GM13976 (cell line): ENCODE measurements at places on chromosomes 2 and 18.

DNA sequence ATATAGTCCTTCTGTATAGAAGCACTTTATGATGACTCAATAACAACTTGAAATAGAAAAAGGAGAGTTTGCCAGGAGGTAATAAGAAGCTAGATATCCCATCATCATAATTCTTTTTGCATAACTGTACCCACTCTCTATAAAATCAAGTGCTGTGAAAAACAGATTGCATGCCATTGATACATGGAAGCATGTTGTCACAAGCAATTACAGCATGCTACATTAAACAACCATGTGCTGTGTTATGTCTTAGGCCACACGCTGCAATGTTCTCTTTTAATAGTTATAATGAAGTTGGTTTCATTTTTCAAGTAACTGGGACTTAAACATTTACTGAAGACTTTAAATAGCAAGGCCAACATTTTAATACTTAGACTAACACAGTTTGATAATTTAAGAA is 264.2 kb downstream of the RPRM start:
- DNase-seq = no peak

DNA sequence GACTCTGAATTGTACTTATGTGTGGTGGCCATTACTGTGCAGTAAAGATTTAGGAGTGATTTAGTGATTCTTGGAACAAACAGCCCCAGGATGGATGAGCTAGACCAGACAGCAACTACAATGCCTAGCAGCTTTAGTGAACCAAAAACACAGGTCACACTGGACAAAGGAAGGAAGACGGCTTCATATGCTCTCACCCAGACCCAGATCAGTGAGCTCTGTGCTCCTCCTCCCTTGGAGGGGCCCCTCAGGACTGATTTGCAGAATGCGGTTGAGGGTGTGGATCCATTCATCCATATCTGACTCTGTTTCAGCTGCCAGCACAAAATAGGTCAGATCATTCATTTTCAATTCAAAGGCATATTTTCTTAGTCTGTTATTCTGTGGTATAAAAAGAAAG is 159.7 kb upstream of the CCDC195 start:
- DNase-seq = no peak

DNA sequence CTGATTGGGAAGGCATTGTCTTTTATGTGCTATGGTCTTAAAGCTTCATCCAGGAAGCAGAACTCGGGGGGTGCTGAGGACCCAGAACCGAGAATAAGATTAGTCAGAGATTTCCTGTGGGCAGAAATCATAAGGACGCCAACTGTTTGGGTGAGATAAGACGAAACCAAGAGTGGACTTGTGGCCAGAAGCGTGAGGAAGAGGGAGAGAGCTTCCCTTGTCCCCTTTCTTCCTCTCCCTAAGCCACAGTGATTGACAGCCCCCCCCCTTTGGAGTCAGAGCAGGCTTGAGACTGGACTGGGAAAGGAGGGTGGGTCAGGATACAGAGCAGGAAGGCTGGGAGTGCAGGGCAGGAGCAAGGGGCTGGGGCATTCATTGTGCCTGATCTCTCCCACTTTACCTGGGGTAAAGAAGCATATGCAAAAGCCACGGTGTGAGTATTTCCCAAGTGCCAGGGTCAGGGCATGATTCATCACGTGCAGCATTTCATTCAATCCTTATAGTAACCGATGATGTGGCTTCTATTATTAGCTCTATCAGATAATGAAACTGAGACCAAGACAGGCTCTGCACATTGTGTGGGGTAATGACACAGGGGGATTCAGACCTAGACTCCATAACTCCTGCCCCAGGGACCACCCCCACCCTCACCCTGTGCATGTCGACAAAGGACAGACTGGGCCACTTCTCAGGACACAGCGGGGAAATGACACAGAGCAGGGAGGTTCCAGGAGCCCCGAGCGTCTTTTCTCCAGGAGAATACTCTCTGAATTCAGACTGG is 3.0 kb upstream of the IL1RN start:
- DNase-seq = no peak

GRCh38 chr2:188285774-188286173 is 5.9 kb upstream of the GULP1 start:
- no peak for DNase-seq

DNA sequence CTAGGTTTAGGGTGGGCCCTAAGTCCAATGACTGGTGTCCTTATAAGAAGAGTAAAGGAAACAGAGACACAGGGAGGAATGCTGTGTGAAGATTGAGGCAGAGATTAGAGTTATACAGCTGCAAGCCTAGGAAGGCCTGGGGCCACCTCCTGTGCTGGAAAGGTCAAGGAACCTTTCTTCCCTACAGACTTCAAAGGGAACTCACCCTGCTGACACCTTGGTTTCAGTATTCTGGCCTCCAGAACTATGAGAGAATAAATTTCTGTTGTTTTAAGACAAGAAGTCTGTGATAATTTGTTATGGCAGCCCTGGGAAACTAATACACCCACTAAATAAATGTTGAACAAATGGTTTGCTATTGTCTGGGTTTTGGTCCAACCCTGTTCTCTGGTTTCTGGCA is 102.3 kb upstream of the NEUROD1 start:
- DNase-seq = no peak

DNA sequence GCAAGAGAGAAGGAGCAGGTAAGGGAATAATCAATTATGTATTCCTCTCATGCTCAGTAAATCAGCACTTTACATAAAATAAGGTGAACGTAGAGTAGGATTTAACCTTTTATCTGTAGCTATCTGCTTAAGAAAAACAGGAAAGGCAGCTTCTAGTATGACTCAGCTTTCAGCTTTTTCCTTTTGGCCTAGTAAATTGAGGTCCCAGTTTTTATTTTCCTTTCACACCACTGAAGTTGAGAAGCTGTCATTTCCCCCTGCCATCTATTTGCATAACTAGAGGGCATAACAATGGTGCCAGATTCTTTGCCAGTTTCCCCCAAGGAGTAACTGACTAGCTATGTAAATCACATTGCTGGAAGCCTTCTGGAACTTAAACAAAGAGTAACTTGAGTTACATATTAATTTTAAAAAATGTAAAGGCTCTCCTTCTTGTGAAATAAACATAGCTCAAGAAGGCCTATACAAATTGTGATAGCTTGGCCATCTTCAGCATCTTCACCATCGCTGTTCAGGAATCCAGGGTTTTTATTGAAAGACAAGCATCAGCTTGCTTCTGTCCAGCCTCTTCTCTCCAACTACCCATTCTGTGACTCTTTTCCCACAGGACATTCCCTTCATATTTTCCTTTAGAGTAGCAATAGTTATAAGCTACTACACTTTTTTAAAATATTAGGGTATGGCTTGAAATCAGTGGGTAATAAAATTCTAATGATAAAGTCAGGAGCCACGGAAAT is 97.0 kb downstream of the KYNU start:
- DNase-seq = no peak

GRCh38 chr2:157874997-157875640 is 1.0 kb downstream of the ACVR1 start:
- DNase-seq = no peak

GRCh38 chr2:109513230-109513629 is 100.5 kb downstream of the SEPTIN10 start:
- DNase-seq = no peak

GRCh38 chr2:224023188-224023587 is 15.9 kb downstream of the SERPINE2 start:
- no peak for DNase-seq

DNA sequence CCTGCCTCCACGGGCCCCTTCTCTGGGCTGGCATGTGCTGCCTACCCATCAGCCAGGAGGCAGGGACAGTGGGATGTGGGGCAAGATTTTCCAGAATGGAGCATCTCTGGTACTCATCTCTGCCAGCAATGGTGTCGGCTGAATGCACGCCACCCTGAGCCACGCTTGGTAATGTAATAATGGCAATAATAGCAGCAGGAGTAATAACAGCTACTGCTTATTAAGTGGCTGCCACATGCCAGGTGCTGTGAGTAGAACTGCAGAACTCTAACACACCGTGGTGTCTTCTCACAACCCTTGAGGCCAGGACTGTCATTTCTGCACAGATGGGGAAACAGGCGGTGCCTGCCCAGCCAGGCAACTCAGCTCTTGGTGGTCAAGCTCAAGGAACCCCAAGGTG is 113.6 kb downstream of the CELF4 start:
- DNase-seq = no peak

GRCh38 chr18:73940721-73941120 is 206.9 kb downstream of the FBXO15 start:
- no peak for DNase-seq

- no peak for DNase-seq
Observed at GRCh38 chr2:3279236-3279960, 98.2 kb downstream of the EIPR1 start.

- no peak for DNase-seq
Observed at GRCh38 chr2:237408335-237409000, 5.5 kb downstream of the COL6A3 start.

DNA sequence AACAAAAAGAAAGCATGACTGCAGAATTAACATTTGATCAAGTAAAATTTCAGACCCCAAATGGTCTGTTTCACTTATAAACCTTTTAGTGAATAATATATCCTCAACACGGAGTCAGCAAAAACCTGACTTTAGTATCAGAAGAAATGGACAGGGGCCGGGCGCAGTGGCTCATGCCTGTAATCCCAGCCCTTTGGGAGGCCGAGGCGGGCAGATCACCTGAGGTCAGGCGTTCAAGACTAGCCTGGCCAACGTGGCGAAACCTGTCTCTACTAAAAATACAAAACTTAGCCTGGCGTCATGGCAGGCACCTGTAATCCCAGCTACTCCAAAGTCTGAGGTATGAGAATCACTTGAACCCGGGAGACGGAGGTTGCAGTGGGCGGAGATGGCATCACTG is 3.0 kb downstream of the OR6B3 start:
- no peak for DNase-seq

- no peak for DNase-seq
Observed at GRCh38 chr2:5668682-5669250, 23.4 kb upstream of the SOX11 start.
